Stimulated activated CD4-positive, alpha-beta T cell treated with anti-CD3 and anti-CD28 coated beads, Interleukin-4, amount 100 ng/mL, for 48 hours (primary cell): ENCODE measurements at places on chromosomes 7 and 10.

DNA sequence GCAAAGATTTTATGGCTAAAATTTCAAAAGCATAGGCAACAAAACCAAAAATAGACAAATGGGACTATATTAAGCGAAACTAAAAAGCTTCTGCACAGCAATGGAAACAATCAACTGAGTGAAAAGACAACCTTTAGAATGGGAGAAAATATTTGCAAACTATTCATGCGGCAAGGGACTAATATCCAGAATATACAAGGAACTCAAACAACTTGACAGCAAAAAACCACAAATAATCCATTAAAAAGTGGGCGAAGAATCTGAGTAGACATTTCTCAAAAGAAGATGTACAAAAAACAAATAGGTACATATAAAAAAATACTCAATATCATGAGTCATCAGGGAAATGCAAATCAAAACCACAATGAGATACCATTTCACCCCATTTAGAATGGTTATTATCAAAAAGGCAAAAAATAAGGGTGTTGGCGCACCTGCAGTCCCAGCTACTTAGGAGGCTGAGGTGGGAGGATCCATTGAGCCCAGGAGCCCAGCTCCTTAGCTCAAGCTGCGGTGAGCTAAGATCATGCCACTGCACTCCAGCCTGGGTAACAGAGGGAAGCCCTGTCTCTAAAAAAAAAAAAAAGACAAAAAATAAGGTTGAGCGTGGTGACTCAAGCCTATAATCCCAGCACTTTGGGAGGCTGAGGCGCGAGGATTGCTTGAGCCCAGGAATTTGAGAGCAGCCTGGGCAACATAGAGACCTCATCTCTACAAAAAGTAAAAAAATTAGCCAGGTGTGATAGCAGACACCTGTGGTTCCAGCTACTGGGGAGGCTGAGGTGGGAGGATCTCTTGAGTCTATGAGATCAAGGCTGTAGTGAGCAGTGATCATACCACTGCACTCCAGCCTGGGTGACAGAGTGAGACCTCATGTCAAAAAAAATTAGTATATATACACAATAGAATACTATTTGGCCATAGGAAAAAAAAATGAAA, 4.2 kb upstream of the CCM2 start:
- no peak for DNase-seq

- DNase-seq, result no peak
These were observed 97.6 kb upstream of the ZNF438 start for GRCh38 chr10:31129271-31129670.

GRCh38 chr7:122544463-122544862, 154.5 kb downstream of the RNF133 start:
- no peak for DNase-seq

DNA sequence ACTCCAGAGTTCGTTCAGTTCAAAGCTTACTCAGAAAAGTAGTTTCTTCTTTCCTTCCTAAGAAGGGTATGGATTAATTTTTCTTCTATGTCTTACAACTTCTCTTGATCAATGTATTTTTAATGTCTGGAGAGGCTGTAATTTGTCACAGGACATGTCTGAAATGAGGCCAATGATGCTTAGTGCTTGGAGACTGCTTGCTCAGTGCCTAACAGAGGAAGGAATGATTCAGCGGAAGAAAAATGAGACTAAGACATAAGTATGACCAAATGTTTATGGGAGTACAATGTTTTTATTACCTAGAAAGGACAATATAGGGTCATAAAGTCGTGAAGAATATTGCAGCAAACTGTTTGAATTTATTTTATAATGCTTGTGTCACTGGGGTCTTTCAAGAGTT, 43.3 kb downstream of the GPR37 start:
- DNase-seq, result no peak

- no peak for DNase-seq
These were observed 608 bp downstream of the ACHE start for GRCh38 chr7:100894860-100895700.

DNA sequence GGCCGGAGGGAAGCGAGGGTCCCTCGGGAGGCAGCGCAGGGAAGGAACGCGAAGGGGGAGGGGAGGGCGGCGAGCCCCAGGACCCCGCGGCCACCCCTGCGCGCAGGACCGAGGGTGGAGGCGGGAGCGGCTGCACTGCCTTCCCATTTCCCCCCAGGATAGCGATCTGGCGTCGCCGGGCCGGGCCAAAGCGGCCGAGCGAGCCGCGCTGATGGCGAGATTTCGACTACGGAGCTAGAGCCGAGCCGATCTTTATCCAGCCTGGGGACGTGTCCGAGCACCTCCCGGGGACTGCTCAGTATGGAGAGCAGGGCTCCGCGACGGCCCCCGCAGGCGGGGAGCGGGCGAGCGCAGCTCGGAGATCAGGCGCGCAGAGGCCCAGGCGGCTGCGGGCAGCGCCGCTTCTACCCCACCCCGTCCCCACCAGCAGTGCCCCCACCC, 590 bp upstream of the CRTAC1 start:
- no peak for DNase-seq
